ENCODE measurements at places on chromosomes 11 and 22.

GRCh38 chr11:66192181-66192863 lies 76.1 kb upstream of the RAB1B start:
- DNase-seq = no peak

DNA sequence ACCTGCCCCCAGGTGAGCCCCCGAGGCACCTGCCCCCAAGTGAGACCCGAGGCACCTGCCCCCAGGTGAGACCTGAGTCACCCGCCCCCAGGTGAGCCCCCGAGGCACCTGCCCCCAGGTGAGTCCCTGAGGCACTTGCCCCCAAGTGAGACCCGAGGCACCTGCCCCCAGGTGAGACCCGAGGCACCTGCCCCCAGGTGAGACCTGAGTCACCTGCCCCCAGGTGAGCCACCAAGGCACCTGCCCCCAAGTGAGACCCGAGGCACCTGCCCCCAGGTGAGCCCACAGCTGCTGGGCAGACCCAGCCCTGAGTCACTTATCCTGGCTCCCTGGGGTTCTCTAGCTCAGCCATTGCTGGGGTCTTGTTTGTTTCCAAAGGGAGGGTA lies 36.2 kb downstream of the MUC5B start:
- DNase-seq = no peak

- DNase-seq = no peak
Observed at GRCh38 chr11:35623621-35624168, 5.4 kb downstream of the FJX1 start.

DNA sequence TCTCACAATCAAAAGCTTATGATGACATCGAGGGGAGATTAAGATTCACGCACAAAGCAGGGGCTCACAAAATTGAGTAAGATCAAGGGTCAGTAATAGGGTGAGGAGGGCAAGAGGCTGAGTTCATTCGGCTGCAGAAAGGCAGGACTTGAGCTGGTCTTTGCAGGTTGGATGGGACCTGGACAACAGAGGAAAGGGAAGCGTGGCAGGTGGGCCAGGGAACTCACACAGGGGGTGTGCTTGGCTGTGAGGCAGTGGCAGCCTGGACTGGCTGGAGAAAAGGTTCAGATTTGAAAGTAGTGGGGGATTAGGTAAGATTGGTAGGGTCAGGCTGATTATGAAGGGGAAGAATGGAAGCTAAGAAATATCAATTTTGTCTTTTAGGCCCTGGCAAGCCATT lies 161.6 kb downstream of the PKNOX2 start:
- no peak for DNase-seq

DNA sequence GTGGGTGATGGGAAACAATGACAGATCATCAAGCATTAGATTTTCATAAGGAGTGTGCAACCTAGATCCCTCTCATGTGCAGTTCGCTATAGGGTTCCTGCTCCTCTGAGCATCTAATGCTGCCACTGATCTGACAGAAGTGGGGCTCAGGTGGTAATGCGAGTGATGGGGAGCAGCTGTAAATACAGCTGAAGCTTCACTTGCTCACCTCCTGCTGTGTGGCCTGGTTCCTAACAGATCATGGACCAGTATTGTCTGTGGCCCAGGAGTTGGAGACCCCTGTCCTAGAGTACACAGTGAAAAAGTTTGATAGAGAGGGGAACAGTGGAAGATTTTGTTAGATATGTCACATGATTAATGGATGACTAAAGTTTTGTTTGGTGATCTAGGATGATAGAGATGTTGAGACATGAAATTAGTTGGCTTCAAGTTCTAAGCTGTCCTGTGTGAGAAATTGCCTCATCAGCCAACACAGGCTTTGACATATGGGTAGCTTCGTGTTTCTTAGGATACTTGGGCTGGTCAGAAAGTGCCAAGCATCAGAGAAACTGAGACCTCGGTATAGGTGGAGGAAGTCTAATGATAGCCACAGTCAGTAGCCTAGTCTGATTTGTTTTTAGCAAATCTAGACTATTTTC lies 47.4 kb downstream of the ARHGEF12 start:
- no peak for DNase-seq

DNA sequence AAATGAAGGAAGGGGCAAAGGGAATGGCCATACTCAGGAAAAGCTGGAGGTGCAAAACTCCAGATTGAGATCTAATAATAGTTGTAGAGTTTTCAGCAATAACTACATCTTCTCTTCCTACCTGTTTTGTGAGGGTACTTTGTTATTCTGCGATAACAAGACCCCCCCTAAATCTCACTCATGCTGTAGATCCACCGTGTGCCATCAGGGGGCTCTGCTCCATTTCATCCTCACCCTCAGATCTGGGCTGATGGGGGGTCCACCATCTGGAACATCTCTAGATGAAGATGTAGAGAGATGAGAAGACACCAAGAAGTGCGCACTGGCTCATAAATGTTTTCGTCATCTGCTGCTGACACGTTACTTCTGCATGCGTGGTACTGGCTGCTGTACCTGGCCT lies 135.9 kb upstream of the KIRREL3 start:
- DNase-seq = no peak

DNA sequence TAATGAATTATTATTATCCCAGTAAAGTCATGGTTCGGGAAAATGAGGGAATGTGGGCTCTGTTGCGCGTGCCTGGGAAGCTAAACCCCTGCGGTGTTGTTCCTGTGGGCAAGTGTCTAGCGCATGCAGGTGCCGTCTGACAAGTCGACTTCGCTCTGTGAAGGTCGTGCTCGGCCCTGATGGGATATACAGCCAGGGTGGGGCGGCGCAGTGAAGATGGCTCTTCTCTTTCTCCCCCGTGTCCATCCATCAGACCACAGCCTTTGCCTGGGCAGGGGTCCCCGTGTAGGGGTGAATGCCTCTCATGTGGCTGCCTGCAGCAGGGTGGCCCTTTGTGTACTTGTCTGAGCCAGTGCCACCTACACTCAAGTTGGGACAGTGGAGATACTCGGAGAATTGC lies 12.8 kb upstream of the TRMU start:
- DNase-seq = no peak

- no peak for DNase-seq
Observed at GRCh38 chr11:68146704-68147474, 25.7 kb upstream of the CHKA start.

GRCh38 chr11:127470306-127470884 lies 469.8 kb upstream of the KIRREL3 start:
- DNase-seq = no peak

- DNase-seq = no peak
Observed at GRCh38 chr11:66181632-66182315, 86.7 kb upstream of the RAB1B start.

GRCh38 chr11:78586452-78587046 lies 11.9 kb upstream of the NARS2 start:
- DNase-seq = no peak

DNA sequence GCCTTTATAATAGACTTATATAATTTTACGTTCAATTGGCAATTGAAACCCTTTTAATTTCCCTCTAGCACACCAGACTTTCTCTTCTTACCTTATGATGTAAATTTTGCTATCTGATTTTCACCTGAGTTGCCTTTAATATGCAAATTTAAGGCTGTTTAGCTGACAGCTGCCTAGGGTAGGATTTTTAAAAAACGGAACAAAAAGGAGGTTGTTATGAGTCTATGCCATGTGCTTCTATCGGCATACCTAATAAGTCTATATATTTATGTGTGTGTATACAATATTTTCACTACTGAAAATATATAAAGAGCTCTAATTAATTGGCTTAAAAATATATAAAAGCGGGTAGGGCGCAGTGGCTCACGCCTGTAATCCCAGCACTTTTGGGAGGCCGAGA lies 11.8 kb upstream of the SELENOH start:
- DNase-seq = no peak

DNA sequence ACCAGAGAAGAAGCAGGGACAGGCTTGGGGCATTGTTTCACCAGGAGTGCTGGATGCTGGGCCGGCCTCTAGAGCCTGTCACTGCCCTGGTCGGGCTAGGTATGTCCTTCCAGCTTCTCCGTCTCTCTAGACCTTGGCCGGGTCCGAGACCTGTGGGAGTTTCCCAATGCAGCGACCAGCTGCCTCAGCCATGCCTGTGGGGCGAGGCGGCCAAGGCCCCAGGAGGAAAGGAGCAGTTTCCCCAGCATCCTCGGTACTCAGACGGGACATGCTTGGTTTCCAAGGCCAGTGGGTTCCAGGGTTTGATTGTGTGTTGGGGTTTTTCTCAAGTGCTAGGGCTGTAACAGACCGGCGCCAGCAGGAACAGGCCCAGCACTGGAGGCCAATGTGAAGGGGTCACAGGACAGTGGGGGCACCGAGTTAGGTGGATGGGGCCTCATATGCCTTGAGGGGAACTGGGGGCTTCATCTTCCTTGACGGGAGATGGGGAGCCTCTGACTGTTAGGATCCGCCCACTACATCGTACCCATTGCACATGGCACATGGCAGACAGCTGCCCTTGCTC lies 339.0 kb downstream of the TBC1D22A start:
- no peak for DNase-seq

- DNase-seq = no peak
Observed at GRCh38 chr22:33018232-33018864, 39.8 kb downstream of the SYN3 start.

GRCh38 chr11:111120696-111121302 lies 124.7 kb upstream of the POU2AF2 start:
- no peak for DNase-seq

DNA sequence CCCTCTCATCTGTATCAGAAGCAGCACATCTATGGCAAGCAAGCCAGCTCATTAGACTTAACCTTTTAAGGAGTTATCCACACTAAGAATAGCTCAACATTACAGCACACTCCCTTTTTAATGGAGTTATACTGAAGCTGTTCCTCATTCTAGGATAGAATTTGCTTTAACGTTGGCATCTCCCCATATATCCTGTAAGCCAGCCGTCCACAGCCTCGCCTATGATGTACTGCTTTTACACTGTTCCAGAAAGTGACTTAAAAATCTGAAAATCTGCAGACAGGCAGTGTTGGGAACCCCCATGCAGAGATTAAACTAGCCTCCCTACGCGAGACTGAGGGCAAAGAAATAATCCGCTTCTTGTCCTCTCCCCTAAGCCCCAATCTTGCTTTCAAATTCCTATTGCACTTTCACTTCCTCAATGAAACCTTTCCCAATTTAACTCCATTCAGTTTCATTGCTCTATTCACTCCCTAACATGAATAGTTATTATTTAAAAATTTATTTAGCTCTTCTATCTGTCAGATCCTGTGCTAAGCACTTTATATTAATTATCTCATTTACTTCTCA lies 225.0 kb downstream of the BLID start:
- DNase-seq = no peak

DNA sequence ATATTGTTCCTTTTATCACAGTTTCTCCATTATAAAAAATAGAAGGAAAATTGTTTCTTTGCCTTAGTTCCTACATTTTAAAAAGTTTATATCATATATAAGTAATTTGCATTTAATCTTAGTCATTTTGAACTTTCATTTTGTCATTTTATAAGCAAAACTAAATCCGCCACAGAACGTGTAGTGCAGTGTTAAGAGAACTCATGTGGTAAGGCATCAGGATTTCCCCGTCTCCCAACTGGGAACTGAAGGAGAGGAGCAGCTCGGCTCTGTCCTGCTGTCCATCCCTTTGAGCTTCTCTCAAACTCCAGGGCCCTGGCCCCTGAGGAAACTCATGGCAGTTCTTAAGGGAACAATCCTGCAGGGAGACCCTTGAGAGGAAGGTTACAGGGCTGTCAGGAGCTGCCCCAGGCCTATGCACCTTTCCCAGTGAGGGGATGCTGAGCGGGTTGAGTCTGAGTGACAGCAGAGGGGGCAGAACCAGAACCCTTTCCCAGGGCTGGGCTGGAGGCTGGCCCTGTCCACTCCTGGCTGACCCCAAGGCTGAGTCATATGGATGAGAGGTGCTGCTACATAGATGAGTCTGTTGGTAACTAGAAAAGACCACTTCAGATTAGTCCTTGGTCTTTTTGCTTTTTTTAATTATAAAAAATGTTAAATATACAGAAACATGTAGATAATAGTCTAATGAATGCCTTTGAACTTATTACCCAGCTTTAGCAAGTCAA lies 333.1 kb downstream of the TBC1D22A start:
- DNase-seq = no peak

- DNase-seq = no peak
Observed at GRCh38 chr11:130633466-130633865, 185.0 kb downstream of the ADAMTS15 start.

- DNase-seq = no peak
Observed at GRCh38 chr11:119147604-119148333, 1.1 kb upstream of the ABCG4 start.

- no peak for DNase-seq
Observed at GRCh38 chr11:117945047-117945810, 16.0 kb upstream of the TMPRSS13 start.

- no peak for DNase-seq
Observed at GRCh38 chr22:26592421-26592891, 2.5 kb upstream of the TPST2 start.

DNA sequence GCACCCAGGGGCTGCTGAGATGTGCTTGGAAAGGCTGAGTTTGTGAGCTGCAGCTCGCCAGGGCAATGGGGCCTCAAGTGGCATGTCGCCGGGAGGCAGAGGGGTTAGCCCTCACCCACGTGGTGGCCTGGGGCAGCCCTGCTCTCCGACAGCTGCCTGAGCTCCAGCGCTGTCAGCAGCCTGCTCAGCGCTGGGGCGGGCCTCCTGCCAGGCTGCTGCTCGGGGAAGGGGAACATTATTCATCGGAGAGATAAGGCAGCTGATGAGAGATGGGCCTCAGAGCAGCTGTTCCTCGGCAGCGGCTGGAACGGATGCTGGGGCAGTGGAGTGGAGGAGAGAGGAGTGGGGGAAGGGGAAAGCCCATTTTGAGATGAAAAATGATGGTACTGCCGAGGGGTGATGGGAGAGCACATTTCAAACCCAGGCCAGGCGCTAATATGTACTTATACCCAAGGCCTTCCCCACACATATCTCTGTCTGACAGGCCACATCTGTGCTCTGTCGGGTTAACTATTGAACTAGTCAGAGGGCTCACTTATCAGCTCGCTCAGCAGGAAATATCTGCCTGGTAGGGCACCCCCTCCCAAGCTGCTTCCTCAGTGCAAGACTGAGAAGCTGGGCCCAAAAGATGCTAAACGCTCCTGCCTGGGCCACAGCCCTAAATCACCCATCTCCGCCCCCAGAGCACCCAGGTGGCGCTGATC lies 79.5 kb downstream of the TIMP3 start:
- no peak for DNase-seq

GRCh38 chr11:12480401-12480800 lies 103.0 kb downstream of the PARVA start:
- no peak for DNase-seq

- DNase-seq = no peak
Observed at GRCh38 chr11:30016588-30017363, at the start of gene KCNA4. Gene KCNA4, minus strand, starts transcription at chr11:30017030. Its CDS starts 4,352 bp downstream, at chr11:30012678.

DNA sequence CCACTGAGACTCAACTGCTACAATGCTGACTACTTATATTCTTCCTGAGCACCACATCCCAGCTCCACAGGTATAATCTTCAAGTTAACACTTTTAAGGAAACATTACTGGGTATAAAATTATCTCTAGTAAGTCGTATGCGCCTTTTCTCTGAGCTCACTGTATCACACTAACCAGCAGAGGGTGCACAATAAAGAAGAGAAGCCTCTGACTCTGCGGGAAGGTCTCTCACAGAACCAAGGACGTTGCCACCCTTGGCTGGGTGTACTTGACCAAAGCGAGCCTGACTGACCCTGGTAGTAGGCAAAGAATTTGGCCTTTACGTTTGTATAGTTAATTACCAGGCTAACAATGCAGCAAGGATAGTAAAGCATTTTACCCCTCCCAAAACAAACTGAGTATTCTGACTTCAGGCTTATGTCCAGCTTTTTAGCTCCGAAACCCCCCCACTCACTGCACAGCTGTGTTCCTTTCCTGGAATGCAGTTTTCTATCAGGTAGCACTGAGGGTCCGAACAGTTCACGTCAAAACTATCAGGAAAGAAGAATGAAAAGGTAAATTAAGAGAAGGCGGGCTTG lies at the start of gene BTBD18:
TSS of gene BTBD18 (minus strand) at position 144 of the 578 bp plus-strand sequence. CDS start 631 bp downstream, outside the sequence.
- no peak for DNase-seq

- no peak for DNase-seq
Observed at GRCh38 chr11:121426476-121427399, 25.4 kb upstream of the SORL1 start.
